Mesothelial cell of epicardium (in vitro differentiated cells): ENCODE measurements at places on chromosomes 12 and 14.
A peak's percentile ranks its signal among the peaks of the same experiment; 100 is the strongest.

GRCh38 chr12:17030338-17030737, 424.4 kb upstream of the LMO3 start:
- no peak overlapping the region for H3K27ac ChIP-seq
- H3K4me3 ChIP-seq = no peak overlapping the region
- no peaks in the 10 kb centered on the region for H3K27me3 ChIP-seq
- no peak for DNase-seq
- H3K4me1 ChIP-seq = no peaks in the 10 kb centered on the region
- H3K36me3 ChIP-seq = no peaks in the 10 kb centered on the region

- DNase-seq = no peak
- H3K36me3 ChIP-seq = no peaks in the 10 kb centered on the region
- peaks cover 15% of the 10 kb centered on the region for H3K4me1 ChIP-seq
- no peak overlapping the region for H3K4me3 ChIP-seq
Observed at GRCh38 chr12:102793921-102794320, 123.1 kb downstream of the PAH start.

GRCh38 chr14:31934767-31935266, 142.3 kb upstream of the ARHGAP5 start:
- no peaks in the 10 kb centered on the region for H3K36me3 ChIP-seq
- H3K4me3 ChIP-seq = no peak overlapping the region
- DNase-seq = no peak
- no peaks in the 10 kb centered on the region for H3K27me3 ChIP-seq
- peaks cover 16% of the 10 kb centered on the region for H3K4me1 ChIP-seq

DNA sequence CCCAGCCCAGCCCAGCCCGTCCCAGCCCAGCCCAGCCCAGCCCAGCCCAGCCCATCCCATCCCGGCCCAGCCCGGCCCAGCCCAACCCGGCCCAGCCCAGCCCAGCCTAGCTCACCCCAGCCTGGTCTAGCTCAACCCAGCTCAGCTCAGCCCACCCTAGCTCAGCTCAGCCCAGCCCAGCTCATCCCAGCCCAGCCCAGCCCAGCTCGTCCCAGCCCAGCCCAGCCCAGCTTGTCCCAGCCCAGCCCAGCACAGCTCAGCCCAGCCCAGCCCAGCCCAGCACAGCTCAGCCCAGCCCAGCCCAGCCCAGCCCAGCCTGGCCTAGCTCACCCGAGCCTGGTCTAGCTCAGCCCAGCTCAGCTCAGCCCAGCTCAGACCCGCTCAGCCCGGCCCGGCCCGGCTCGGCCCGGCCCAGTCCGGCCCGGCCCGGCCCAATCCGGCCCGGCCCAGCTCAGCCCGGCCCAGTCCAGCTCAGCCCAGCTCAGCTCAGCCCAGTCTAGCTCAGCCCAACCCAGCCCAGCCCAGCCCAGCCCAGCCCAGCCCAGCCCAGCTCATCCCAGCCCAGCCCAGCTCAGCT, 184.7 kb downstream of the TMEM121 start:
- DNase-seq = no peak
- no peak overlapping the region for H3K4me3 ChIP-seq
- no peaks in the 10 kb centered on the region for H3K27me3 ChIP-seq
- H3K36me3 ChIP-seq = no peaks in the 10 kb centered on the region
- no peak overlapping the region for H3K27ac ChIP-seq

- peaks cover 7% of the 10 kb centered on the region for H3K36me3 ChIP-seq
- DNase-seq = no peak
- H3K27ac ChIP-seq = no peak overlapping the region
- H3K4me1 ChIP-seq = no peaks in the 10 kb centered on the region
Observed at GRCh38 chr12:62668782-62669181, 202.2 kb downstream of the MON2 start.

DNA sequence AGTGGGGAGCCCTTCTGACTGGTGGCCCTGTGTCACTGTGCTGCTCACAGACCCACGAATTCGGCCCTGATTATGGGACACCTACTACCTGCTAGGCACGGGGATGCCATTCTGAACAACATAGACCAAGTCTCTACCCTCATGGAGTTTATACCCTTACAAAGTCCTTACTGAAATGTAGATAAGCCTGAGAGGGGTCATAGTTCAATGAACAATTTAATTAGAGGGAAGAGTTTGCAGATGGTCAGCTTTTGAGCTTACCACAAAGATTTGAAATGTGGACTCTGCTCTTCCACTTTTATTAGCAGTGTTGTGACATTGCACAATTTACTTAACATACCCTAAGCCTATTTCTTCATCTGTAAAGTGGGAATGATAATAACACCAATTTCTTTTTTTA, 161.1 kb downstream of the MYRFL start:
- no peak for DNase-seq
- no peaks in the 10 kb centered on the region for H3K27me3 ChIP-seq
- no peak overlapping the region for H3K27ac ChIP-seq
- peaks cover 19% of the 10 kb centered on the region for H3K4me1 ChIP-seq
- H3K4me3 ChIP-seq = no peak overlapping the region
- H3K36me3 ChIP-seq = no peaks in the 10 kb centered on the region

- peaks cover 61% of the 10 kb centered on the region for H3K4me1 ChIP-seq
- no peaks in the 10 kb centered on the region for H3K36me3 ChIP-seq
- no peaks in the 10 kb centered on the region for H3K27me3 ChIP-seq
- H3K4me3 ChIP-seq = no peak overlapping the region
Observed at GRCh38 chr12:65510007-65510406, 231.5 kb downstream of the MSRB3 start.

GRCh38 chr14:100654814-100655740, 67.9 kb upstream of the BEGAIN start:
- H3K27me3 ChIP-seq = peaks cover 24% of the 10 kb centered on the region
- no peak for DNase-seq
- peaks cover 3% of the 10 kb centered on the region for H3K4me1 ChIP-seq
- H3K27ac ChIP-seq = peak overlapping the region; percentile 21

DNA sequence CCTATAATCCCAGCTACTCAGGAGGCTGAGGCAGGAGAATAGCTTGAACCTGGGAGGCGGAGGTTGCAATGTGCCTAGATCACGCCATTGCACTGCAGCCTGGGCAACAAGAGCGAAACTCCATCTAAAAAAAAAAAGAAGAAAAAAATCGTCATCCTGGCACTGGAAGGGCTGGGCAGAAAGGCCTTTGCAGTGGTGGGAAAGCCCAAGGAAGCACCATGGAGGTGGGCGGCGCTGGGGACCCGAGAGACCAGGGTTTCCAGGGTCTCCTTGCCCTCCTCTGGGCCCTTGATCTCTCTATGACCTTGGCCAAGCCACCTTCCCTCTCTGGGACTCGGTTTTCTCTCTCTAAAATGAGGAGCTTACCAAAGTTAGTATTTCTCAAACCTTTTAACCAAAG, 65.4 kb downstream of the LGMN start:
- H3K4me1 ChIP-seq = no peaks in the 10 kb centered on the region
- DNase-seq = no peak
- H3K4me3 ChIP-seq = no peak overlapping the region
- H3K36me3 ChIP-seq = peaks cover 10% of the 10 kb centered on the region

DNA sequence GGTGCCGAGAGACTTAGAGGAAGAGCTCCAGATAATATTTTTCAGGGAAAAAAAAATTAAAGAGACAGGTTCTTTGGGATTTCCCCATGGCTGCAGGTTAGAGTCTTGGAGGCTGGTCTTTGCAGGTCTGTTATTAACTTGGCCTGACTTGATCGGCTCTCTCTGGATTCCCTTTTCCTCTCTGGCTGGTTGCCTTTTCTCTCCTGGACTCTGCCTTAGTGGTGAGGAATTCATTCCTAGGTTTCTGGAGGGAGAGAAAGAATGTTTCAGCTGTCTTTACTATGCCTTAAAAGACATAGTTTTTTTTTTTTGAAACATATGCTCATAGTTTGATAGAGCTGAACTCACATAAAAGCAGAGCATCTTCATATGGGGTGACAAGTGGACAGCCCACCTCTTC, 336.3 kb downstream of the BMP4 start:
- H3K27ac ChIP-seq = peak overlapping the region; percentile 76
- no peak overlapping the region for H3K4me3 ChIP-seq
- no peak for DNase-seq
- H3K27me3 ChIP-seq = peaks cover 3% of the 10 kb centered on the region

DNA sequence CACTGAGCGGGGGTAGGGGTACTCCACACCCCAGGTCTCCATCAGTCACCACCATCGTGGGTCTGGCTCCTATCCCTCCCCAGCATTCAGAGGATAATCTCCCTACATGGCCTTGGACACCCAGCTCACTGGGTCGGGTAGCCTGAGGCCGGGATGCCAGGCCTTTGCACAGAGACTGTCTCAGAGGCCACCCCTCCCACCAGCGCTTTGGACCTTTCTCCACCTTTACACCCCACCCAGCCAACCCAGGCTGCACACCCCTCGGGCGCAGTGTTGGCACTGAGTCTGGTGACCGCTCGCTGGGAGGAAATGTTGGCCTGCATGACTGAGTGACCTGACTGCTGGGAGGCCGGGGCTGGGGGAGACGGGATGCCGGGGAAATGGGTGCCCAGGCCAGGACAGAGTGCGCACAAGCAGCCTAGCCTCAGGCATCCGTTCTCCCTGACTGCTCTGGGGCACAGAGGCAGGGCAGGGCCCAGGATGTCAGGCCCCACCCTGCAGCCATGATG, 10.6 kb upstream of the LBHD2 start:
- H3K36me3 ChIP-seq = no peaks in the 10 kb centered on the region
- H3K4me3 ChIP-seq = no peak overlapping the region
- no peaks in the 10 kb centered on the region for H3K4me1 ChIP-seq
- no peak overlapping the region for H3K27ac ChIP-seq
- H3K27me3 ChIP-seq = no peaks in the 10 kb centered on the region

DNA sequence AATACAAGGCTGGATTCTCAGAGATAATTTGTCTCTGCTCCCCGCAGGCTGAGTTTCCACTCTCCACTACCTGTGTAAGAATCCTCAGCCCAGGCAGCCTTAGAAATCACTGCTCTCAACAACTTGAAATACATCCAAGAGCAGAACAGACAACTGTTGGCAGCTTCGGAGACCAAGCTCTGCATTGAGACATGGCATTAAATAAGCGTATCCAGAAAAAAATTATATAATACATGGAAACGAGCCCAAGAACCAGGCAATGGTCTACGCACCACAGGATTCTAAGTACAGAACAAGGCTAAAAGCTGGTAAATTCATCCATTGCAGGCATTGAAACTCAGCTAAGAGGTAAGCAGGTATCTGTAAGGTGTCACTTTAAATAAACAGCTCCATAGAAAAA, 165.5 kb upstream of the DIO3 start:
- H3K36me3 ChIP-seq = no peaks in the 10 kb centered on the region
- no peak for DNase-seq
- H3K4me3 ChIP-seq = no peak overlapping the region
- peaks cover 6% of the 10 kb centered on the region for H3K4me1 ChIP-seq
- H3K27me3 ChIP-seq = no peaks in the 10 kb centered on the region

- H3K36me3 ChIP-seq = no peaks in the 10 kb centered on the region
- H3K27ac ChIP-seq = no peak overlapping the region
- H3K4me3 ChIP-seq = peak overlapping the region; percentile 54
- peaks cover 88% of the 10 kb centered on the region for H3K27me3 ChIP-seq
- no peak for DNase-seq
Observed at GRCh38 chr12:57736741-57737466, 1.6 kb downstream of the AGAP2 start.

DNA sequence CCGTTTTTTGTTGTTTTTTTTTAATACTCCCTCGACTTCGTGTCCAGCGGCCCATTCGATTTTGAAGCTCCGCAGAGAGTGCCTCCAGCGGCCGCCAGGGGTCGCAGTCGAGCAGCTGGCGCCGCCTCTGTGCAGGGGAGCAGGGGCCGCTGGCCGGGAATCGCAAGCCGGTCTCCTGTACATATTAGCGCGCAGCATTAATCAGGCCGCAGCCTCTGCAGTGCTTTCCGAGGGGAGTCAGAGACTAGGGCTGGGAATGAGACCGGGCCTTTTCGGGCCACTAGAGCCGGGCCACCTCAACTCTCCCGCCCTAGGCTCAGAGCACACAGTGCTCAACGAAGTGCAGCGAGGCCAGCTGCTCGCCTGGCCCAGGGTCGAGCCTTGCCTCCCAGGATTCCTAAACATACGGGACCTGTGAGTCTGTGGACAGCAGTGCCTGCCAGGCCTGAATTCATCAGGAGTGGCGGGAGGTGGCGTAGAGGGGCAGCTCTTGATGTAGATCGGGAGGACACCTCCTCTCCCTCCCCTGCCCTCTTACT, 81.8 kb downstream of the EMP1 start:
- no peaks in the 10 kb centered on the region for H3K36me3 ChIP-seq
- H3K27ac ChIP-seq = peak overlapping the region; percentile 21
- peaks cover 31% of the 10 kb centered on the region for H3K4me1 ChIP-seq
- H3K27me3 ChIP-seq = peaks cover 7% of the 10 kb centered on the region
- H3K4me3 ChIP-seq = peak overlapping the region; percentile 15
- DNase-seq = peak; percentile 92

- no peak overlapping the region for H3K4me3 ChIP-seq
- no peak for DNase-seq
- H3K27me3 ChIP-seq = no peaks in the 10 kb centered on the region
- peaks cover 31% of the 10 kb centered on the region for H3K36me3 ChIP-seq
- no peak overlapping the region for H3K27ac ChIP-seq
Observed at GRCh38 chr14:60805841-60806430, 71.4 kb downstream of the MNAT1 start.

DNA sequence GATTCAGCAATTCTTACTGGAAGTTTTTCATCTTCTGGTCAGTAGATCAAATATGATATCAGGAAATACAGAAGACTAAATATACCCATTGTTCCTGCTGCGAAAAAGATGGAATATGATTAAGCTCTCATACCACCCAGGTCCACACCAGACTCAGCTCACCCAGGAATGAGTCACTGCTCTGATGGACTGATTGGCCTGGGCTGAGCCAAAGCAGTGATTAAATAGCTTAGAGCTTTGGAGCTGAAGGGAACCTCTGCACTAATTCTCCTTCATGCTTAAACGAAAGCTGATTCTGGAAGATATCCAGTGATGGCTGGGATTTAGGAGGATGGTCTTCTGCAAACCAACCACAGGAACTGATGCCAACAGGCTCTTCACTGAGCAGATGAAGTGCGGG, 62.0 kb upstream of the SYT1 start:
- no peak overlapping the region for H3K4me3 ChIP-seq
- H3K27ac ChIP-seq = no peak overlapping the region
- DNase-seq = no peak
- H3K27me3 ChIP-seq = no peaks in the 10 kb centered on the region

DNA sequence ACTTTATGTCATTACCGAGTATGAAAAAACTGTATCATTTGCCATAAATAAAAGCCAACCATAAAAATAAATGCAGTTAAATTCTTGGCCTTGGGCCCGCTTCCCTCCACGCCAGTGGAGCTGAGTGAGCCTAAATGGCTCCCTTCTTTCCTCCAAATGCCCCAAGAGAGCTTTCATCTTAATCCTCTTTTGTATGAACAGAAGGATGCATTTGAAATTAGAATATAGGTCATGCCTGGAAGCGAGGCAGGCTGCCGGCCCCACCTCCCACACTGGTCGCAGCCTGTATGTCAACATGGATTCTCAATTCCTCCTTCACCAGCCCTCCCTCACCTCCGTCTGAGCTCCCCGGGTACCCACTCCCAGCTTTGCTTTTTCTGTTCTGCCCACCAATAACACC, 245.7 kb downstream of the SLC15A4 start:
- no peak for DNase-seq
- no peaks in the 10 kb centered on the region for H3K27me3 ChIP-seq
- H3K4me3 ChIP-seq = no peak overlapping the region
- H3K27ac ChIP-seq = no peak overlapping the region
- no peaks in the 10 kb centered on the region for H3K4me1 ChIP-seq
